ENCODE measurements at places on chromosomes 12 and 14. TPM values are rescaled to one million over a fixed set of nuclear protein-coding genes. Genes with fewer than 3 reads are reported as not detected.

CCDC38 gene
- not detected for total RNA-seq

KLRD1 gene
- not detected for total RNA-seq

DTX1 gene
- not detected for total RNA-seq

EXOC3L4 gene
- not detected for total RNA-seq

SRP54 gene
- 66.1 TPM for total RNA-seq

Data from hair follicular keratinocyte (primary cell).